ENCODE measurements at places on chromosomes 2 and 18. TPM values are rescaled to one million over a fixed set of nuclear protein-coding genes. Genes with fewer than 3 reads are reported as not detected.

The SPR gene
- total RNA-seq = 37.1 TPM

The RESP18 gene
- not detected for total RNA-seq

The SLC11A1 gene
- total RNA-seq = 103 TPM

The SLC40A1 gene
- total RNA-seq = 61.2 TPM

The LIMS1 gene
- 172 TPM for total RNA-seq

The ITGB1BP1 gene
- total RNA-seq = 345 TPM

The LIMS3 gene
- not detected for total RNA-seq

The GPR45 gene
- total RNA-seq = not detected

The DNAH6 gene
- total RNA-seq = 0.85 TPM

The SP140L gene
- total RNA-seq = 22.6 TPM
